ENCODE measurements at places on chromosomes 3 and 15. TPM values are rescaled to one million over a fixed set of nuclear protein-coding genes. Genes with fewer than 3 reads are reported as not detected.

Gene KNG1
- polyA plus RNA-seq = not detected

Gene ZNF660
- 1.9 TPM for polyA plus RNA-seq

DNA sequence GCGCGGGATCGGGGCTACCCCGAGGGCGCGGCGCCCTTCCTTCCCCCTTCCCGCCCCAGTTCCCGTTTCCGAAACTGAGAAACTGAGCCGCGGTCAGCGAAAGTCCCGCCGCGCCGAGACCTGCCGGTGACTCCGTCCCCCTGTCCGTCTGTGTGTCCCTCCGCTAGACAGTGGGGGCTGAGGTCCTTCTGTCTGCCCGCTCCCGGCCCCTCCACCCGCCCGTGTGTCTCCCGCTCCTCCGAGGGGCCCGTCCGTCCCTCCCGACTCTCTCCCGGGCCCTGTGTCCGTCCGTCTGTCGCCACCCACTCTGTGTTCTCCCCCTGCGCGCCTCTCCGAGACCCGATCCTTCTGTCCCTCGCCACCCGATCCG lies 426 bp downstream of the PRKCD start:
- H3K4me1 ChIP-seq = peaks cover 37% of the 10 kb centered on the region
- peak overlapping the region; percentile 92 for H3K4me3 ChIP-seq
- H3K36me3 ChIP-seq = no peaks in the 10 kb centered on the region
- peaks cover 8% of the 10 kb centered on the region for H3K27me3 ChIP-seq
- H3K27ac ChIP-seq = peak overlapping the region; percentile 88
- DNase-seq = no peak

GRCh38 chr15:80988148-80988796 lies 1.3 kb downstream of the MESD start:
- H3K36me3 ChIP-seq = no peaks in the 10 kb centered on the region
- peak overlapping the region; percentile 97 for H3K27ac ChIP-seq
- peaks cover 45% of the 10 kb centered on the region for H3K4me1 ChIP-seq
- no peaks in the 10 kb centered on the region for H3K27me3 ChIP-seq
- DNase-seq = no peak

- H3K36me3 ChIP-seq = peaks cover 3% of the 10 kb centered on the region
- H3K27ac ChIP-seq = no peak within 1 kb of the TSS
- no peak for DNase-seq
- peak within 1 kb of the TSS; percentile 43 for H3K4me3 ChIP-seq
These were observed at the start of gene MYZAP for GRCh38 chr15:57591822-57592367. Gene MYZAP (plus strand): TSS chr15:57591904. CDS start chr15:57592035, 131 bp downstream.

DNA sequence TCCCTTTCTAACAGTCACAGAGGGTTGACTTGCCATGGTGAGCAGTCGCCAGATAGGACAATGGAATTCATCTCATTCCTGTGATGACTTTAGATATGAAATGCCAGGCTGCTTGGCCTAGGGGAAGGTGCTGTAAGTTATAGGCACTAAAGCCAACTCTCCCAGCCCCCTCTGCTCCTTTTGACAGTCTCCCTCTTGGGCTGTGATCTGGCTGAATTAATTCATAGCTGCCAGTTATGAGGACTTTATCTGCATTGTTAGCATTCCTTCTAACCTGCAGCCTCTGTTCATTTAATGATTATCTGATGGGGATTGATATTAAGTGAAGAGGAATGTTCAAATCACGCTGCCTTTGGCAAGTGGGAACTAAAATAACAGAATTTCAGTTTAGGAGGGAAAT lies 427.1 kb upstream of the RASGRP1 start:
- no peak overlapping the region for H3K27ac ChIP-seq
- H3K27me3 ChIP-seq = peaks cover 5% of the 10 kb centered on the region
- DNase-seq = no peak
- no peaks in the 10 kb centered on the region for H3K4me1 ChIP-seq
- no peaks in the 10 kb centered on the region for H3K36me3 ChIP-seq
- no peak overlapping the region for H3K4me3 ChIP-seq

DNA sequence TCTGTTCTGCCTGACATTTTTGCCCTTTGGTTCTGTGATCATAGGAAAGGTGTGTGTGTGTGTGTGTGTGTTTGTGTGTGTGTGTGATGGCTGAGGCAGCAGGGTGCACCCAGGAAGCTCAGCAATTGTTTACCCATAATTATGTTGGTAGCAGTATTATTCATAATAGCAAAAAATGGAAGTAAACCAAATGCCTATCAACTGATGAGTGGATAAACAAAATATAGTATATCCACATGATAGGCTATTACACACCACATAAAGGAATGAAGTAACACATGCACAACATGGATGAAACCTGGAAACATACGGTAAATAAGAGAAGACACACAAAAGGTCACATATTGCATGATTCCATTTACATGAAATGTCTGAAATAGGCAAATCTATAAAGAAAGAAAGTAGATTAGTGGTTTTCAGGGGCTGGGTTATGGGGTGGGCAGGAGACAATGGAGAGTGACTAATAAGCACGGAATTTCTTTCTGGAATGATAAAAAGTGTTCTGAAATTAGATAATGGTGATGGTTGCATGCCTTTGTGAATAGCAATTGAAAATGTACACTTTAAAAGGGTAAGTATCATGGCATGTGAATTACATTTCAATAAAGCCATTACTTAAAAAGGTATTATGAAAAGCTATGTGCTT lies 167.2 kb downstream of the POLR2M start:
- DNase-seq = no peak
- no peak overlapping the region for H3K27ac ChIP-seq
- peaks cover 45% of the 10 kb centered on the region for H3K27me3 ChIP-seq
- no peak overlapping the region for H3K4me3 ChIP-seq
- peaks cover 7% of the 10 kb centered on the region for H3K4me1 ChIP-seq

DNA sequence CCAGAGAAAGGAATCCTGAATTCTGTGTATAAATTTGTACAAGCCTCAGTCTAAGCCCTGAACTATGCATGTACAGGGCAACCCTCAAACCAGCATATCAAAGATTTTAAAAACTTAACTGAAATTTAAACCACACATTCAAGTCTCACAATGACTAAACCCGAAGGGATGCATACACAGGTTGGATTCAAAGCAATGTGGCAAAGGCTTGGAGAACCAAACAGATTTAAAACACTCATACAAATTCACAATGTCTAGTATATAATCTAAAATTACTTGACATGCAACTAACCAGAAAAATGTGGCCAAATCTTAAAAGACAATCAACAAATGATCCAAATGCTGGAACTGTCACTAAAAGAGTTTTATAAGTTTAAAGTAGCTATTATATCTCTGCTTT lies 36.4 kb downstream of the CEP152 start:
- no peak for DNase-seq
- H3K27me3 ChIP-seq = no peaks in the 10 kb centered on the region
- no peak overlapping the region for H3K27ac ChIP-seq
- H3K4me1 ChIP-seq = no peaks in the 10 kb centered on the region
- H3K4me3 ChIP-seq = no peak overlapping the region

- peaks cover 3% of the 10 kb centered on the region for H3K27me3 ChIP-seq
- H3K4me3 ChIP-seq = no peak overlapping the region
- H3K4me1 ChIP-seq = no peaks in the 10 kb centered on the region
- no peaks in the 10 kb centered on the region for H3K36me3 ChIP-seq
- no peak overlapping the region for H3K27ac ChIP-seq
These were observed 211.4 kb downstream of the NR1D2 start for GRCh38 chr3:24156466-24156865.

DNA sequence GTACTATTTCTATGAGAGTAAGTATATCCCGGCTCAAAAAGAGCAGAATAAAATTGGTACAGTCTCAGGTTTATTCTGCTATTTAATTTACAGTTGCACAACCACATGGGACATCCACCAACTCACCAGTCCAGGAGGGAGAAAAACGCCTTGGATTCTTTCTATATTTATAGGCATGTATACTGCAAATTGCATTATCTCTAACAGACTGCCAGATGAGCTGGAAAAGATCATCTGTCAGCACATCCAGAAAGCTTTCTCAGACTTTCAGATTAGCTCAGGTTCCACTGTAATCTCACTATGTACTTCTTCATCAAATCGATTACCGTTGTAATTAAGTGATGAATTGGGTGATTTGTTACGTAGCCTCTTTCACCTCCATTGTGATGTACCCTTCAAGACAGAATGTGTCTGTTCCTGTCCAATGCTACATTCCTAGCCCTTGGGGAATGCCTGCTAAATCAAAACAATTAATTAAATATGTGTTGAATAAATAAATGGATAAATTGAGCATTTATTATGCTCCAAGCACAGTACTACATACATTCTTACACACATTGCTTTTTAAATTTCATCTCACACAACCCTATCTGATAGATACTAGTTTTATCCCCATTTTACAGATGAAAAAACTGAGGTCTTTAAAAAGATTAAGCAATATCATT lies 38.1 kb upstream of the TMC3 start:
- no peak overlapping the region for H3K27ac ChIP-seq
- H3K36me3 ChIP-seq = no peaks in the 10 kb centered on the region
- peaks cover 4% of the 10 kb centered on the region for H3K27me3 ChIP-seq
- no peak overlapping the region for H3K4me3 ChIP-seq

All from immature natural killer cell (primary cell).